Activated effector memory CD4-positive, alpha-beta T cell treated with Interleukin-2 at 50 U/mL for 16 hours (primary cell): ENCODE measurements at places on chromosomes 12 and 14.

GRCh38 chr14:68691792-68692118, 101.1 kb downstream of the ZFP36L1 start:
- no peak for DNase-seq

GRCh38 chr14:80491131-80491530, 279.8 kb upstream of the DIO2 start:
- no peak for DNase-seq

DNA sequence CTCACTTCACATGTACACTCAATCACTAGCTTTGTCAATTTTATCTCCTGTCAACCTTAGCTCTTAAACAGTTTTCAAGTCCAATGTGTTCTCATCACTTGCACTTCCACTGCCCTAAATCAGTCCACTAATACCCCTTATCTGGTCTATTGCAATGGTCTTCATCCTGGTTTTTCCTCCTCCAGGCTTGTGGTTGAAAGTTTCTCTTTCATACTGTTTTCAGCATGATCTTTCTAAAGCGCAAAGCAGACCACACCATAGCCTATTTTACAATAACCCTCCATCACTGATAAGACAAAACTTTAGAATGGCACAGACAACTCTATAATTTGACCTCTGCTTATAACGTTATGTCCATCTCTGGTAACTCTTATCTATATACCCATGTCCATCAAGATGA, 62.0 kb upstream of the DDHD1 start:
- DNase-seq: no peak

DNA sequence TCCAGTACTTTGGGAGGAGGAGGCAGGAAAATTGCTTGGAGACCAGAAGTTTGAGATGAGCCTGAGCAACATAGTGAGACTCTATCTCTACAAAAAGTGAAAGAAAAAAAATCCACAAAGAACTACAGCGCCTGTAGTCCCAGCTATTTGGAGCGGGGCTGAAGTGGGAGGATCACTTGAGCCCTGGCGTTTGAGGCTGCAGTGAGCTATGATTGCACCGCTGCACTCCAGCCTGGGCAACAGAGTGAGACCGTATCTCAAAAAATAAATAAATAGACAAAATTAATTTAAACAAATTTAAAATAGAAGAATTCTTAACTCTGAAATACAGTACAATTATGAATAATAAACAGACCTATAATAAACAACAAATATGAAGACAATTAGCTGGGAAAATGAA, 40.9 kb downstream of the ATL1 start:
- no peak for DNase-seq

DNA sequence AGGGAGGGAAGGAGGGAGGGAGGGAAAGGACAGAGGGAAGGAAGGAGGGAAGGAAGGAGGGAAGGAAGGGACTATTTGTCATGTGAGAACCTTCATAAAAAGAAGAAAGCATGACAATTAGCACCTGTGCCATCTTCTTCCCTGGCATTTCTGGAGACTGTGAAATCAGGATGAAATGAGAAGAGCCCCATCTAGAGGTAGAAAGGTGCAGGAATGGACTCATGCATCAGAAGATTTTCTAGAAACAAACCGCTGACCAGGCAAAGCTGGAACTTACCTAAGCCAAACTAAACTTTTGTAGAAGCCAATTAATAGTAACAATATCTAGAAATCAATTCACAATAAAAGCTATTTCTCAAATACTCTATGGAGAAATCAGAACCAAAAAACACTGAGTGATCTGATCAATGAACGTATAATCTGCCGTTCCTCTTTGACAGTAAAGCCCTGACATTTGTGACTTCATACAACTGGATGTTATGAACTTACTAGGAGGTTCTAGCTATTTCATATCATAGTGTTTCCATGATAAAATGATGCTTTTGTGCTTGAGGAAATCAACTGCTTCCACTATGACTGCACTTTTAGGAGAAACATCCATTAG, 24.4 kb upstream of the CRACR2A start:
- no peak for DNase-seq

DNA sequence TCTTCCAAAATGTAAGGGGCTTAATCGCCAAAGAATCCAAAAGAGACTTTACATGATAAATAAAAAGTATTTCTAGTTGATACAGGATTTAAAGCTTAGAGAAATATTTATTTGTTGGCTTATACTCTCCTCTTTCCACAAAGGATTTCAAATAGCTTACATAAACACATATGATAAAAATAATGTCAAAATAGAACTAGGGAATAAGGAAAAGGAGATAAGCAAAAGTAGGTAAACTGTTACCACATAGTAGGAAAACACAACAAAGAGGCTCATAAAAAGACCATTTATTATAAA, 387.0 kb downstream of the EGLN3 start:
- DNase-seq: no peak
